ENCODE measurements at places on chromosomes 6 and 20.

GRCh38 chr6:166443166-166443565, 60.4 kb upstream of the MPC1 start:
- DNase-seq = no peak

GRCh38 chr6:16252686-16253299, 14.4 kb downstream of the GMPR start:
- no peak for DNase-seq

GRCh38 chr20:46893877-46894578, 615 bp upstream of the EYA2 start:
- DNase-seq = no peak

DNA sequence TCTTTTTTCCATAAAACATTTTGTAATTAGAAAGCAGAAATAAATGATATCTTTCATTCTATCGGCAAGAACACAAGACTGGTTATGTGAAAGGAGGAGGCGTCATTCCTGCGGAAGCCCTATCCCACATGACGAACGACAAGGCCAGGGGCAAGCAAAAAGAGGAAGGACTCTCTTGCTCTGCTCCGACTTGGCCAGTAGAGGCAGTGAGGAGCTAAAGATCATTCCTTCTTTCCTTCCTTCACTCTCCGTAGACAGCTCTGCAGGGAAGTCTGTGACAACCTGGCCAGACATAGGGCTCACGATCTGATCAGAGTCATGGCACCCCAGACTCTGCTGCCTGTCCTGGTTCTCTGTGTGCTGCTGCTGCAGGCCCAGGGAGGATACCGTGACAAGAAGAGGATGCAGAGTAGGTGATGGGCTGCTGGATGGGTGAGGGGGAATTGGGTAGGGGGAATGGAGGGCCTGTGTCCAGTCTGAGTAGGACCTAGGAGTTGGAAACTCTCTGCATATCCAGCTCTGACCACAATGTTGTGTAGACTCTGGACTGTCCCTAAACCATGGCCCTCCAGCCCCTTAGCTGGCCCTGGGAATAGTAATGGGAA, at the start of gene WFDC10A:
TSS of gene WFDC10A (plus strand) at position 244 of the 605 bp plus-strand sequence. CDS start at position 319, 75 bp downstream.
- DNase-seq = no peak

- peak; percentile 31 for DNase-seq
Measured at GRCh38 chr20:62776692-62777527, 19.4 kb upstream of the MRGBP start.

DNA sequence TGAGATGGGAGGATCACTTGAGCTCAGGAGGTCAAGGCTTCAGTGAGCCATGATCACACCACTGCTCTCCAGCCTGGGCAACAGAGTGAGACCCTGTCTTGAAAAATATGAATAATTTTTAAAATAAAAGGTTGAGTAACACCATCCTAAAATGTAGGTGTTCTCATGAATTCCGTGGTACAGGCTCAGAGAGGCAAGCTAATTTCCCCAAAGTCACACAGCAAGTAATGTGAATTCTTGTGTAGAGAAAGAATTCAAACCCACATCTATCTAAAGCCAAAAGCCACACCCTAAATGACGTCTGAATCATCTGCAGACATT, 80.5 kb downstream of the ZNF217 start:
- no peak for DNase-seq

DNA sequence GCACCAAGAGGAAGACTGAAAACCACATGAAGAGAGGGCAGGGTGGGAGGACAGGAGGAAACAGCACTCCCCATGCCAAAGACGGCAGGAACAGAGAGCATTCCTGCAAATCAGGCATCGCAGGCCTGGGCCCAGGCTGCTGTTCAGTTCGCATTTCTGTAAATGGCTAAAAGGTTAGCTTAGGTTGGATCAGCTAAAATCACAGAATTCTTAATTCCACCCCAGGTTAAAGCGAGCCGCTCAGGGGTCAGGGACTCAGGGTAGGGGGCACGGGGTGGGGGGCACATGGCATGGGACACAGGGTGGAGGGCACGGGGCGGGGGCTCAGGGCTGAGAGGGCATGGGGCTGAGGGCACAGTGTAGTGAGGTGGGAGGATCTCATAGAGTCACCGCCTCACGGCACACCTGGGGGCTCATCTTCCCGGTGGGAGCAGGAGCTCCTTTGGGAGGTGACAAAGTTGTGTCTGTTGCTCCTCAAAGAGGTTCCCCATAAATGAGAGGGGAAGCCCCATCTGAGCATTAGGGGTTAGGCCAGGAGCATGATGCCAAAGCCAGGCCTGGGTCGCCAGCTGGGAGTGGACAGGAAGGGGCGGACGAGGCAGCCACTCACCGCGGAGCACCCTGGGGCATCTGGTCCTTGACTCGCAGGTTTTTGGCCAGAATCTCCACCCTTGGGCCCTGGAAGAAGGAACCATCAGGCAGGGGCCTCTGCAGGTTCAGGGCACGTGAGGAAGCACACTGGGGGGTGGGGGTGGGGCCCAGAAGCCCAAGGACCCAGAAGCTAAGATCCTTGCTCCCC, 200.7 kb downstream of the PREX1 start:
- no peak for DNase-seq

GRCh38 chr6:18422136-18422535, 35.0 kb downstream of the RNF144B start:
- DNase-seq = no peak

GRCh38 chr6:130513770-130514169, 148.0 kb downstream of the TMEM200A start:
- peak; percentile 40 for DNase-seq
